NCI-H1436 (cell line): ENCODE measurements at places on chromosomes 16 and 17.

GRCh38 chr16:68074850-68075555, 10.2 kb upstream of the NFATC3 start:
- no peak for DNase-seq

- DNase-seq: peak; percentile 83
Measured at GRCh38 chr16:67884684-67885083, at the start of gene NRN1L. TSS of gene NRN1L (plus strand) at chr16:67884885. CDS start at chr16:67884904, 19 bp downstream.

DNA sequence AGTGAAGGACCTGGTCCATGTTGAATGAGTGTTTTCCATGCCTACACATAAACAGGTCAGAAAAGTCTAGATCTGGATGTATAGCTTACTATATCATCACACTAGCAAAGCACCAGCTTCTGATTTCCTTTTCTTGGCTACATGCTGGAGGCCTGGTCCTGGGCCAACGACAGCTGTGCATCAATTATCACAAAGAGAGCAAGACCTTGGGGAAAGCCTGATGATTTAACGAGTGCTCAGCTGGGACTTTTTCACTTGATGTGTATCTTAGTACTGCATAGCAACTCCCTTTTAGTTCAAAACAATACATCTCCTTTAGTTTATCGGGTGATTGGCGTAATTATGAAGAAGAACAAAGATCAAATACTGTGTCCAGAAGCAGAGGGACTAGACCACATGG, 358.2 kb downstream of the KIF2B start:
- no peak for DNase-seq

- DNase-seq: no peak
Measured at GRCh38 chr17:27562777-27563455, 68.1 kb upstream of the LGALS9 start.

DNA sequence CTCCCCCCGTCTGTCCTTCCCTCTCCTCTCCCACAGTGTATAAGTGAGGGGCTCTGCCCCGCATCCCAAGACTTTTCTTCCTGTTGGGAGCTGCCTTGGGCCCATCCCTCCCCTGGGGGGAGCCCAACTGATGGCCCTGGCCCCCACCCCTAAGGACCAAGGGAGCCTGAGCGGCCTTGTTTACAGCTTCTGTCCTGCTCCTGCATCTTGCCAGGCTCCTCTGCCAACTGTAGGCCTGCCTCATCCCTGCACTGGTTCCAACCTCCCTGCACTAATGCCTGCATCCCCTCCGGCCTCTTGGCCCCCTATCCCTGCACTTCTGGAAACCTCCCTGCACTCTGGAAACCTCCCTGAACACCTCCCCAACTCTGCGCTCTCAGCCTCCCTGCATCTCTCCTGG, 1.4 kb upstream of the PAGR1 start:
- no peak for DNase-seq

- DNase-seq: no peak
Measured at GRCh38 chr16:1010251-1010650, 28.7 kb downstream of the SOX8 start.

GRCh38 chr17:8264836-8265542, 15.9 kb downstream of the PFAS start:
- no peak for DNase-seq

GRCh38 chr16:52191531-52192134, 355.3 kb downstream of the TOX3 start:
- DNase-seq: peak; percentile 65

DNA sequence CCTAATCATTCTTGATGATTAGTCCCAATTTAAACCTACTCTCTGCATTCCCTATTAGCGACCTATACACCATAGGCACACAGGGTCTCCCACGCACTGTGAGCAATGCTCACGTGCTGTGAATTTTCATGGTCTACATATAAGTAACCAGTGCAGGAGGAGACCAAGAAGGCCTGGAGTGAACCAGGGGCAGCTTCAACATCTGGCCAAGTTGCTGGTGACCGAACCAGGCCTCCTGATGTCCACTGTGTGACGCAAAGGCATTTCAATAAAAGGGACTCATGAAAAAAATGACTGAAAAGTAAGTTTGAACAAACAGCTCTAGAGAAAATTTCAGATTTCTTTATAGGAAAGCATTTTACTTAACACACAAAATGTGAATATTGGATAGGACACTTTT, 107.0 kb downstream of the ZFHX3 start:
- DNase-seq: no peak

DNA sequence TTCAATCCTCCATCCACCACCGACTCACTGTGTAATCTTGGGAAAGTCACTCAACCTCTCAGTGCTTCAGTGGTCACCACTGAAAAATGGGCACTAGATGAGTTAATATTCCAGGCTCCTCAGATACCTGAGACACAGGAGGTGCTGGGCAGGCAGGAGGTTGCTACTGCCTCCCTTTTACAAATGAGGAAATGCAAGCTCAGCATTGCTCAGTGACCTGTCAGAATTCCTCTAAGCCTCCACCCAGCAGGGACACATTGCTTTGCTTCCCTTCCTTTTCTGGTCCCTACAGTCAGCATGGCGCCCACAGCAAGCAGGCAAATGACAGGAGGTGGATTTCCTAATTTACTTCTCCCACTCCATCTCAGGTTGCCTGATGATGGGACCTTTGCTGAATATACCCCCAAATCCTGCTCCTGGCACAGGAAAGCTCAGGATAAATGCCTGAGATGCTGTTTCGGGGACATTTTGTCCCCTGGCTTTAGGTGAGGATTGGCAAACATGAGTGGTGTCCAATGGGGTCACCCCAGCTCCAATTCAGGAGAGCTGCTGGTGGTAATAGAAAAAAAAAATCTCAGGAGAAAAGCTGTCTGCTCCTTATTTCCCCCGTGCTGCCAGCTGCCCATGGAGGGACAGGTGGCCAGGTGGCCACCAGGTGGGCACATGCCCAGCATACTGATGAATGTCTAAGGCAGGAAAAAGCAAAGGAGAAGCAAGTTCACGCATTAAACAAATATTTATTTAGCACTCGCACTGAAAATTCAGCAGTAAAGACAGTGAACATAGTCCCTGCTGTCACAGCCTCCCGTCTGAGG, 5.0 kb upstream of the KRT13 start:
- DNase-seq: no peak

- DNase-seq: peak; percentile 96
Measured at GRCh38 chr17:48498164-48498850, 32.5 kb downstream of the HOXB1 start.

DNA sequence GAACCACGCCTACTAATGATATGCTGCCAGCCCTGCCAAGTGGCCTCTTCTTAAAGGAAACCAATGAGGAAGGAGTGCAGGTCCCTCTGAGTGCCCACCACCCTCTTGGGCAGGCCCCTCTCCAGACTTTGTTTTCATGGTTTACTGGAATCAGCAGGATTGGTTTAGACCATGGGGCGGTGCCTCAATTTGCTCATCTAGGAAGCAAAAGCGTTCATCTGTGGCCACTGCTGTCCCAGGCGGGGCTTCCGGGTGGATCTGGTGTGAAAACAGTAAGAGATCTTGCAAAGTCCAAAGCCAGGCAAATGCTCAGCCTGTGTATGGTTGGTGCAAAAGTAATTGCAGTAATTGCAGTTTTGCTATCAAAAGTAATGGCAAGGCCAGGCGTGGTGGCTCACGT, 71.3 kb downstream of the AMFR start:
- no peak for DNase-seq

GRCh38 chr17:34511931-34512330, 67.5 kb upstream of the TMEM132E start:
- DNase-seq: no peak

- no peak for DNase-seq
Measured at GRCh38 chr17:29731589-29731929, 108.8 kb upstream of the CORO6 start.

DNA sequence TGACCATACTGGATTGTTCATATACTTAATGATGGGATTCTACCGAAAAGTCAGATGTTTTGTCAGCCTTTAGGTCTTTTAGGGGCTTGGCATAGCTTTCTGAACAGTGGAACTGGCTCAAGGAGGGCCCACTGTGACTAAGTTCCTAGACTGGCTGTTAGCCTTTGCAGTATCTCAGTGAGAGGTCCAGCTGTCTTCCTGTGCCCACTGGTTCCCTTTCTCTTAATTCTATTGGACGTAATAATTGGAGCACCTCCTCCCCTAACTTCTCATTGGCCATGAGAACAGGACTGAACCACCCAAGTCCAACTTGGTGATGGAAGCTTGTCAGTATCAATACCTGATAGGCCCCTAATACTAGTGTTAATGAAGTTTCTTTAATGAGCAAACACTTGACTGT, 13.5 kb downstream of the KPNA2 start:
- DNase-seq: no peak

DNA sequence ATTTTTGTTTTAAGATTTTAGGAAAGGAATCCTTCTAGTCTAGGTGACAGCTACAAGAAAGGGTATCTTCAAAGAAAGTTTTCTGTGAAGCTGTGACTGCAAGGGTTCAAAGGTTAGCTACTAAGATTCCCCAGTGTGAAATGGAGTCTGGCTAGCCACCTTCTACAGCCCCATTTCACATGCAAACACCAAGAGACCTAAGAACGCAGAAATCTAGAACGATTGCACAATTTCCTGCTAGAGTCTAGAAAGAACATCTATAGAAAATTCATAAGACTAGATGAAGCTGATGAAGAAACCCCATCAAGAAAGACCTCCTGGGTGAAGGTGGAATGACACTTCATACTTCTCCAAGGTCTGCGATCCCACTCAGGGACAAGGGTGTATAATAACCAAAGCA, 77.1 kb downstream of the STX8 start:
- DNase-seq: no peak

DNA sequence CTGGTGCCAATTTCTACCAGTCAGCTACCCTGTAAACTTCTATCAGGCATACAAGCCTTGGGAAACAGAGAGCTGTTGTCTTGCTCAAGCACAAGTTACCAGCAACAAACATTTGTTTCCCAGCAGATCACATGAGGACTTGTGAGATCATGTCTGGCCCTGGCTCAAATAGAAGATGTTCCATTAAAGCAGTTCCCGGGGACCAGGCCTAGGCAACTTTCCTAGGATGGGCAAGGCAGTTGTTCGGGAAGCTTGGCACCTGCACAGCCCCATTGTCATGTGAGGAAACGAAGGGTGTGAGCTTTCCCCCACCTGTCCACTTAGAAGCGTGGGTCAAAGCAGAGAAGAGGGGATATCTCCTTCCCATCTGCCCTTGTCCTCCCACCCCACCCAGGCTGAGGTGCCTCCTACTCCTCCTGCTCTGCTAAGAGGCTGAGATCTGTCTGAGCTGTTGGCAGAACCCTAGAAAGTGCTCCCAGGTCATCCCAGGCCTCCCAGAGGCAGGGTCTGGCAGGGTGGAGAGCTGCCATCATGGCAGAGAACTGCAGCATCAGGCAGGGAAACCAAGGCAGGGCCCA, 11.2 kb upstream of the SLC47A2 start:
- DNase-seq: no peak

- DNase-seq: peak; percentile 60
Measured at GRCh38 chr16:49556606-49557446, 183.2 kb downstream of the C16orf78 start.

DNA sequence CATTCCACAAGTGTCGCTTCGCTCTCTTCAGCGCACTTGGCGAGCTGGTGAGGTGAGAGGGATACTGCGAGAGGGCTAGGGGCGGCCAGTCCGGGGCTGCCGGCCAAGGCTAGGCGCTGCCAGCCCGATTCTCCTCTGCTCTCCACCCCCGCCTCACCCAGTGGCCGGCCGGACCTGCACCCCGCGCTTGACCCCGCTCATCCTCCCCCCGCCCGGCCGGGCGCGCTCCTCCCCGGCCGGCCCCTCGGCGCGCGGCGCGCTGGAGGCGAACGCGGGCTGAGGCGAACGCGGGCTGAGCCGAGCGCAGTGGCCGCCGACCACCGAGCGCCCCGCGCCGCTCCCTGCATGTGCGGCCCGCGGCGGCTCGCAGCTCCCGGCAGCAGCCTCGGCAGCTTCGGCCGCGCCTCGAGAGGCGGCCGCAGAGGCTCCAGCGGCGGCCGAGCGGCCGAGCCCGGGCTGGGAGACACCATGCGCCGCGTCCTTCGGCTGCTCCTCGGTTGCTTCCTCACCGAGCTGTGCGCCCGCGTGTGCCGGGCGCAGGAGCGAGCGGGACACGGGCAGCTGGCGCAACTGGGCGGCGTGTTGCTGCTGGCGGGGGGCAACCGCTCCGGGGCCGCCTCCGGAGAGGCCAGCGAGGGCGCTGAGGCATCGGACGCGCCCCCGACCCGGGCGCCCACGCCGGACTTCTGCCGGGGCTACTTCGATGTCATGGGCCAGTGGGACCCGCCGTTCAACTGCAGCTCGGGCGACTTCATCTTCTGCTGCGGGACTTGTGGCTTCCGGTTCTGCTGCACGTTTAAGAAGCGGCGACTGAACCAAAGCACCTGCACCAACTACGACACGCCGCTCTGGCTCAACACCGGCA, at the start of gene SHISA9:
Gene SHISA9, plus strand, starts transcription at position 2 of the 865 bp plus-strand sequence.
- no peak for DNase-seq

- DNase-seq: no peak
Measured at GRCh38 chr17:10117581-10118001, 80.8 kb downstream of the GAS7 start.

GRCh38 chr17:64622931-64623654, 39.0 kb downstream of the SMURF2 start:
- no peak for DNase-seq
